CD4-positive, alpha-beta T cell (primary cell): ENCODE measurements at places on chromosomes 3 and 15. TPM values are rescaled to one million over a fixed set of nuclear protein-coding genes. Genes with fewer than 3 reads are reported as not detected.

CGNL1 gene
- total RNA-seq: not detected

ANKRD34C gene
- not detected for total RNA-seq

SH3GL3 gene
- total RNA-seq: not detected

PIK3CB gene
- 26.4 TPM for total RNA-seq

MKRN3 gene
- total RNA-seq: 3.1 TPM

MKRN2OS gene
- not detected for total RNA-seq

TMC3 gene
- not detected for total RNA-seq

COL6A5 gene
- total RNA-seq: not detected

MCF2L2 gene
- 3.8 TPM for total RNA-seq

PRSS50 gene
- not detected for total RNA-seq

ATP13A4 gene
- total RNA-seq: 0.98 TPM

ITPKA gene
- not detected for total RNA-seq

DUOXA2 gene
- not detected for total RNA-seq

ASB14 gene
- total RNA-seq: not detected

LTF gene
- not detected for total RNA-seq

FRMD5 gene
- total RNA-seq: not detected

CFAP91 gene
- not detected for total RNA-seq

ADAMTS17 gene
- 9.9 TPM for total RNA-seq

GOLGA8T gene
- total RNA-seq: not detected

OR5H15 gene
- not detected for total RNA-seq

CYP8B1 gene
- total RNA-seq: not detected

ADCY5 gene
- not detected for total RNA-seq

COLQ gene
- 3.7 TPM for total RNA-seq

PTX3 gene
- total RNA-seq: 0.34 TPM
